HT-29 (cell line): ENCODE measurements at places on chromosomes 5 and 9. TPM values are rescaled to one million over a fixed set of nuclear protein-coding genes. Genes with fewer than 3 reads are reported as not detected.

- no peak for DNase-seq
These were observed 192.2 kb downstream of the SEC61B start for GRCh38 chr9:99414321-99414720.

DNA sequence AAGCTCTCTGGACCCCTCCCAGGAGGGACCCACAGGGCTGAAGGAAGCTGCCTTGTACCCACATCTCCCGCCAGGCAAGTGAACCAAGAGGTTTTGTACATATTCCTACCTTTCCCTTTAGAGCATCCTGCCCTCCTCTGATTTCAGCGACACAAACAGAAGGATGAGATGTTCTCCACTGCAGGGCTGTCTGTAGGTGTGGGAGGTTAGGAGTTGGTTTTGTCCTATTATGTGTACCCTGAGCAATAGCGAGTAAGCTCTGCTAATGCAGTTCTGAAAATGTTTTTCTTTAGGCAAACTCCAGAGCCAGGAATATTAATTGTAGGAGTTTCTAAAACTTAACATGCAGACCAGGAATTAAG, 13.0 kb downstream of the SQSTM1 start:
- DNase-seq: no peak

DNA sequence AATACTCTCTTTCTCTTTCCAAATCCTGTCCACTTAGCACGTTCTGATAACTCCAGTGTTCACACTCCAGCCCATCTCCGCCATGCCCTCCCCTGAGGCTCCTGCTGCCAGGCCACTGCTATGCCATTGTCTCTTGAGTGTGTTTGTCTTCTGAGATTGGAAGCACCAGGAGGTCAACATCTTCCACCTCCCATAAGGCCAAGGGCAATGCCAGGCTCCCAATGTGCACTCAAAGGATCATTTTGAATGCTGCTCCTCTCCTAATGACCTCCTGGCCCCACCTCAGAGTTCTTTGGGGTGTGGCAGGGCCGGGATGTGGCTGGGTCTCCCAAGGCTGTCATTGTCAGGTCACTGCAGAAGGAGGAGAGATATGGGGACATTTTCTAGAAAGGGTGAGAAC, 19.5 kb downstream of the IGIP start:
- no peak for DNase-seq

DNA sequence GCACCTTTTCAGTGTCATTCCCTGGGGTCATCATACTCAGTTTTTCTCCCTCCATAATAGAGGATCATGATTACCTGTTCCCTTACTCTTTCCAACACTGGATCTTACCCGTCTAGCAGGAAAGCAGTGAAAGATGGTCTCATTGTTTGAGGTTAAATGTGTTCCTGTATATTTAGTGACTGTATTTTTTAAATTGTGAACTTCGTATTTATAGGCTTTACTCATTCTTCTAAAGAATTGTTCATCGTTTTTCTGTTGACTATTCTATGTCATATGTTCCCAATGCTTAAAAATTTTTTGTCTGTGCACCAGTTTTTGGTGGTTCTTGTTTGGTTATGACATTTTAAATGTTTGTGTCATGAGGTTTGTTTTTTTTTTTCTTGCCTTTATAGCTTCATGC, 204.8 kb upstream of the OTULINL start:
- DNase-seq: no peak

DNA sequence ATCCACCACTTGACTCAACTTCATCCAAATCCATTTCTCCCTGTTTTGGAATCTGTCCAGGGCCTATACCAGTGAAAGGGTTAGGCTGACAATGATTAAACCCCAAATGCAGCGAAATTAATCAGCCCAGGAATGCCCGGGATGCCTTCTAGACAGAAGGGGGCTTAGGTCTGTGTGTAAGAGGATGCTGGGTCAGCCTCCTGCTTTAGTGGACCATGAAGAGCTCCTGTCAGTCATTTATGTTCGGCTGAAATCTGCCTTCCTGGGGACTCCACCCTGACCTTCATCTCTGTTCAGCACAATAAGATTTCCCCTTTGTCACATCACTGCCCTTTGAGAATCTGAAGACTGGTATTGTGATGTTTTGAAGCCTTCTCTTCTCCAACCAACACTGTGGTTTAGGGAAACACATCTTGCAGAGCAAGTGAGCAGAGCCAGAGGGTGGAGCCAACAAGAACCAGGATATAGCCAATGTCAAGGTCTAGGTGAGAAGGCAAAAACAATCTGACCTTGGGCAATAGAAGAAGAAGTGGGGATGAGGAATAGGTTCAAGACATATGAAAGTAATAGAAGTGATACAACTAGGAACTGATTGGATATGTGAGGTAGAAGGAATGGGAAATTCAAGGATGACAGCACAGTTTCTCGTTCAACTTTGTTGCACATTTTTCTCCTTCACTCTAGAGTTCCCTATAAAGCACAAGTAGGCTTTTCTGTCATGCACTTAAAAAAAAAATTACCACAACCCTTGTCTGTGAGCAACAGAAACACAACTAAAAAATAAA, 234.4 kb downstream of the ARHGAP26 start:
- DNase-seq: no peak

DNA sequence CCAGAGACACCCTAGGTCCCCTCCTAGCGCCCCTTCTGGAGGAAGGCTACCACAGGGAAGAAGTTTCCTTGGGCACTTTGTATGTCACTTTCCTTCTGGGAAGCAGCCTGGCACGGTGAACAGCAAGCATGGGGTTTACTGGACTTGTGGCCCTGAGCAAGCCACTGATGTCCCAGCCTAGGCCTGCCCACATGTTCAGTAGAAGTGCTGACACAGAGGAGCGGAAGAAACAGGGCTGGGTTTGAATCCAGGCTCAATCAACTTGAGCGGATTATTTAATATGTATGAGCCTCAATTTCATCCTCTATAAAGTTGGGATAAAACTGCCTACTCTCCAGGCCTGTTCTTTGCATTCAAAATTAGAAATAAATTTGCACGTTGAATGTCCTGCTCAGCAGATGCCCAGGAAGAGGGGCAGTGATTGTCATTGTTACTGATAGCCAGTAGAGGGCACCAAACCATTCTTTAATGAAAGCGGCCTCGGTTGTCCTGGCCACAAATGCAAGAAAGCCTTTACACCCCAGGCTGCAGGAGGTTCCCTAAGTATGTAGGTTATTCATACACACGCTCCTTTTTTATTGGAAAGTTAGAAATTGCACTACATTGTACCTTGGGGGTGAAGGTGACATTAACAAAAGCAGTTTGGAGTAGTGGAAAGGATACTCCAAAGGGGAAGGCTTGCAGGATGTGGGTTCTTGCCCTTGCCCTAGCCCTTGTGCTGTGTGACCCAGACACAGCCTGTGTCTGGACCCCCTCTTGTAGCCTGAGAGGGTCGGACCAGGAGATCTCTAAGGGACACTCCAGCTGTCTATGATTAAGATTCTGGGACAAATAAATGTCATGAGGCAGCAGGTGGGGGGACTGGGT, 13.4 kb upstream of the XPA start:
- DNase-seq: peak; percentile 85

DNA sequence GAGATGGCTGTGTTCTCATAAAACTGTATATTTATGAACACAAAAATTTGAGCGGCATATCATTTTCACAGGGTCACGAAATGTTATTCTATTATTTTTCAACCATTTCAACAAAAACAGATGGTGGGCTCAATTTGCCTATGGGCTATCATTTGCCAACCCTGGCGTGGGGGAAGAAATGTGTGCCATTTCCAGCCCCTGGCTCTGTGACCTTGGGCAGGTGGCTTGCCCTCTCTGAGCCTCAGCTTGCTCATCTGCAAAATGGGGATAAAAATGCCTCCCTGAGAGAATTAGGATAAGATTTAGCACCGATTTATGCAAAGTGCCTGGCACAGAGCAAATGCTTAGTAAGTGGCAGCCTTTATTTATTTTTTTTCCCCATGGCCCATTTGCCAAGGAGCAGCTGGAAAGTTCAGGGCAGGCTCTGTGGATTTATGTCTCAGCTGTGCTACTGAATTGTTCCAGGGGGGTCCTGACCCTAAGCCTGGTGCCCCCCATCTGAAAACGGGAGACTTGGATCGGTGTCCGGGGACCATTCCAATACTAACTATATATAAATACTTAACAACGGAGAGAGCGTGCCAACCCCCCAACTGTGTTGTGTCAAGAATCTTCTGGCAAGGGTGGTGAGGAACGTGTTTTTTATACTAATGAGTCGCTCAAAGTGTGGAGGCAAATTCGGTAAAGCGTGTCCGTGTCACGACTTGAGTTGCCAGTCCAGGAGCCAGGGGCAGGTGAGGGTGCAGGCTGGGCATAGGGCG, 34.5 kb downstream of the HRH2 start:
- DNase-seq: no peak

Gene NADK2
- total RNA-seq: 12.7 and 13.1 TPM in 2 replicates

Gene FCN2
- total RNA-seq: not detected in 2 replicates

GRCh38 chr5:31251032-31251431, 57.5 kb downstream of the CDH6 start:
- DNase-seq: no peak

Gene TPPP
- 20.7 and 21.7 TPM in 2 replicates for total RNA-seq

GRCh38 chr9:112051812-112052211, 123.3 kb downstream of the SUSD1 start:
- DNase-seq: no peak

GRCh38 chr5:14487897-14488570, 93.6 kb upstream of the OTULINL start:
- no peak for DNase-seq

Gene SMIM33
- total RNA-seq: 0.05 TPM in 1 of 2 replicates, not detected in the other

GRCh38 chr5:151706906-151707305, 20.2 kb upstream of the SPARC start:
- no peak for DNase-seq

GRCh38 chr5:90263102-90263820, 146.3 kb downstream of the CETN3 start:
- no peak for DNase-seq

Gene C1QTNF3
- 2.7 and 2.9 TPM in 2 replicates for total RNA-seq
